Endodermal cell (in vitro differentiated cells): ENCODE measurements at places on chromosomes 13 and 19.

GRCh38 chr19:35176181-35176570 is 21.6 kb downstream of the FXYD5 start:
- DNase-seq = peak; percentile 4
- no peak overlapping the region for H3K4me3 ChIP-seq
- H3K36me3 ChIP-seq = no peaks in the 10 kb centered on the region
- no peak overlapping the region for H3K27ac ChIP-seq

DNA sequence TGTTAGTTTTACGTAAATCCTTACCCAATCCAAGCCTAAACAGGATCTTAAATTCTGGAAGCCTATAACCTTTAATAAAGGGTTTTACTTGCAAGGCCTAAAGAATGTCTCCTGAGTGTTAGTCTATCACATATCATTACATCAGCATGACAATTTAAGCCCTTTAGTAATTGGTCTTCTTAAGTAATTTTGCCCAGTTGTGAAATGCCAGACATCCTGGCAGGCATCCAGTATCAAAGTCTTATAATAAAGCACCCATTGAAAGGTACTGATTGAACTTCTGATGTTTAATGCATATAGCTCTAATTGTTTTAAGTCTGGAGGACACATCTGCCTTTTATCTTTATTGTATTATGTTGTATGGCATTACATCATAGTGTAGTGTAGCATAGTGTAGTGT is 1078.9 kb downstream of the SLITRK1 start:
- no peak for DNase-seq
- H3K36me3 ChIP-seq = no peaks in the 10 kb centered on the region
- H3K27ac ChIP-seq = no peak overlapping the region
- no peaks in the 10 kb centered on the region for H3K4me1 ChIP-seq
- H3K27me3 ChIP-seq = no peaks in the 10 kb centered on the region

- no peak for DNase-seq
- no peak overlapping the region for H3K27ac ChIP-seq
- no peaks in the 10 kb centered on the region for H3K27me3 ChIP-seq
- H3K4me3 ChIP-seq = no peak overlapping the region
- H3K4me1 ChIP-seq = no peaks in the 10 kb centered on the region
Observed at GRCh38 chr13:34249546-34250039, 431.6 kb downstream of the RFC3 start.

GRCh38 chr19:1057176-1057855 is 9.7 kb upstream of the ARHGAP45 start:
- H3K4me3 ChIP-seq = no peak overlapping the region
- no peaks in the 10 kb centered on the region for H3K27me3 ChIP-seq
- H3K36me3 ChIP-seq = peaks cover 37% of the 10 kb centered on the region
- peak; percentile 69 for DNase-seq
- H3K4me1 ChIP-seq = no peaks in the 10 kb centered on the region
- no peak overlapping the region for H3K27ac ChIP-seq

GRCh38 chr19:1258707-1259205 is 10.4 kb downstream of the MIDN start:
- no peak overlapping the region for H3K4me3 ChIP-seq
- H3K36me3 ChIP-seq = peaks cover 44% of the 10 kb centered on the region
- peak overlapping the region; percentile 86 for H3K27ac ChIP-seq
- DNase-seq = no peak
- peaks cover 15% of the 10 kb centered on the region for H3K4me1 ChIP-seq

GRCh38 chr13:84137292-84137691 is 255.0 kb upstream of the SLITRK1 start:
- H3K4me3 ChIP-seq = no peak overlapping the region
- no peaks in the 10 kb centered on the region for H3K27me3 ChIP-seq
- no peak for DNase-seq
- no peak overlapping the region for H3K27ac ChIP-seq

- no peaks in the 10 kb centered on the region for H3K4me1 ChIP-seq
- no peaks in the 10 kb centered on the region for H3K27me3 ChIP-seq
- peak; percentile 77 for DNase-seq
- no peak within 1 kb of the TSS for H3K27ac ChIP-seq
- no peak within 1 kb of the TSS for H3K4me3 ChIP-seq
- H3K36me3 ChIP-seq = no peaks in the 10 kb centered on the region
Observed at GRCh38 chr19:4518345-4519171, at the start of gene PLIN4. Gene PLIN4 (minus strand): TSS chr19:4518486. CDS start chr19:4518272, 214 bp downstream.

DNA sequence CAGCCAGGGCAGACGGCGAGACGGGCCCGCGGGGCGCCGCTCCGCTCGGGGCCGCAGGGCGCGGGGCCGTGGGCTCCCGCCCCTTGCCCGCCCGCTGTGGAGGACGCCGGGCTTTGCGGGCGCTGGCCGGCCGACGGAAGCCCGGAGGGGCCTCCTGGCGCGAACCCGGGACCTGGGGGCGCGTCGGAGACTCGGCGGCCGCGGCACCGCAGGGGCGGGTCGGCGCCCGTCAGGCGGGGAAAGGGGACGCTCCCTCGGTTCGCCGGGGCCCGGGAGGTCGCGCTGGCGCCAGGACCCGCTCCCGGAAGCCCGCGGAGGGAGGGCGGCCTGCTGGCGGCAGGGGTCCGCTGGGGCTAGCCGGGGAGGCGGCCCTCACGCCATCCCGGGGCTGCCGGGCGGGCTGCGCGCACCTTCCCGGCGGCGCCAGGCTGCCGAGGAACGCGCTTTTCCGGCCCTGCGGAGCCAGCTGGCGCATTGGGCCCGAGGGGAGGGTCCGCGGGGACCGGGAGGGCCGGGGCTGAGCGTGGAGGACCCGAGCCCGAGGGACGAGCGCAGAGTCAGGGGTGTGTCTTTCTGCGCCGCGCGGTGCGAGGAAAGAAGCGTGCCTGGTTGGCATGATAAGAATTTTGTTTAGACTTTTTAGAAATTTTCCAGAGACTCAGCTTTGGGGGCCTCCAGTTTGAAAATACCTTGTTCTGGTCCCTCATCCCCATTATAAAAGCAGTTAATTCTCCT is 511 bp downstream of the GARRE1 start:
- peak overlapping the region; percentile 97 for H3K4me3 ChIP-seq
- no peaks in the 10 kb centered on the region for H3K36me3 ChIP-seq
- no peaks in the 10 kb centered on the region for H3K27me3 ChIP-seq
- no peaks in the 10 kb centered on the region for H3K4me1 ChIP-seq
- H3K27ac ChIP-seq = peak overlapping the region; percentile 53
- DNase-seq = peak; percentile 77
